Uterine smooth muscle cell (primary cell): ENCODE measurements at places on chromosomes 6 and 20. TPM values are rescaled to one million over a fixed set of nuclear protein-coding genes. Genes with fewer than 3 reads are reported as not detected.

Gene TFAP2A
- total RNA-seq = not detected in 2 replicates

Gene TBP
- 10.0 and 20.4 TPM in 2 replicates for total RNA-seq

Gene ZSCAN23
- total RNA-seq = 6.2 and 6.3 TPM in 2 replicates

Gene IL17F
- total RNA-seq = not detected in 2 replicates

Gene KHDC1
- total RNA-seq = 3.9 and 6.2 TPM in 2 replicates

Gene MCCD1
- not detected in 2 replicates for total RNA-seq

Gene GPLD1
- total RNA-seq = 0.33 and 0.87 TPM in 2 replicates

Gene BPI
- 0.12 TPM in 1 of 2 replicates, not detected in the other for total RNA-seq
